ENCODE measurements at places on chromosomes 3 and 15. TPM values are rescaled to one million over a fixed set of nuclear protein-coding genes. Genes with fewer than 3 reads are reported as not detected.

The SLC6A11 gene
- 0.03 TPM for total RNA-seq

The SLC6A1 gene
- not detected for total RNA-seq

The TMCO5A gene
- total RNA-seq, result not detected

The CFAP91 gene
- not detected for total RNA-seq

The ADAMTS7 gene
- 4.2 TPM for total RNA-seq

Data from A549 treated with CpdA at 1 μM for 4 hours (cell line).